Stimulated activated CD4-positive, alpha-beta T cell treated with anti-CD3 and anti-CD28 coated beads, Interleukin-2, amount 100 ng/mL, for 4 hours (primary cell): ENCODE measurements at places on chromosomes 5 and 9.

GRCh38 chr5:53934151-53934820 lies 373.8 kb downstream of the NDUFS4 start:
- no peak for DNase-seq

- DNase-seq = no peak
Observed at GRCh38 chr9:109856785-109857184, 76.8 kb downstream of the PALM2AKAP2 start.

GRCh38 chr5:170173227-170173626 lies 59.6 kb upstream of the C5orf58 start:
- DNase-seq = no peak

DNA sequence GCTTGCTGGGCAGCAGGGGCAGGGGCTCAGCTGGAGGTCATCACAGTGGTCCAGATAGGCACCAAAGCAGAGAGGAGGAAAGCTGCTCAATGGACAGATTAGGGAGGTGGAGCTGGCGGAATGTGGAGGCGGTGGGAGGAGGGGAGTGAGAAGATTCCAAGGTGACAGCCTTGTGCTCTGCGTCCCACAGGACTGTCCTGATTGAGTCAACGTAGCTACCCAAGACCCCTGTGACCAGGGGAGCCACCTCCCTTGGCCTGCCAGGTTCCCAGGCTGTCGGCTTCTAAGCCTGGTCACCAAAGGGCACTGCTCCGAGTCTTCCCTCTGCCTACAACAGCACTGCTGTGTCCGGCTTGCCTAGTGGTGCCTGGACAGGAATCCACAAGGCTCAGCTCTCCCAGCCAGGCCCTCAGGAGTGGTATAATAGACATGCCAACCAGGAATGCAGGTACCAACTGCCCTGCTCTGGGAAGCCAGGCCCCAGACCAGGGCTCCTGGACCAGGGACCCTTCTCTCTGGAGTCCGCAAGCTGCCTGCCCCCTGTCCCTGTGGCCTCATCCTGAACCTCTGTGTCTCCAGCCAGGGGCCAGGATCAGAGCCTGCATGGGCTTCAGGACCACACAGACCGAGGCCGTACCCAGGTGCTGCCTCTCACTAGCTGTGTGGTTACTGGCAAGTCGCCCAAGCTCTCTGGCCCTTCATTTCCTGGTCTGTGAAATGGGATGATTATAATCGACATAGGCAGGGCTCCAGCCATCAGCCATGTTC lies 67.9 kb downstream of the STK10 start:
- DNase-seq = no peak

GRCh38 chr9:126752881-126753670 lies 51.8 kb upstream of the ZBTB43 start:
- DNase-seq = no peak
